ENCODE measurements at places on chromosomes 7 and 10. TPM values are rescaled to one million over a fixed set of nuclear protein-coding genes. Genes with fewer than 3 reads are reported as not detected.

The LIPK gene
- not detected for total RNA-seq

- no peak for DNase-seq
Observed at GRCh38 chr7:22013711-22014110, 68.0 kb upstream of the CDCA7L start.

DNA sequence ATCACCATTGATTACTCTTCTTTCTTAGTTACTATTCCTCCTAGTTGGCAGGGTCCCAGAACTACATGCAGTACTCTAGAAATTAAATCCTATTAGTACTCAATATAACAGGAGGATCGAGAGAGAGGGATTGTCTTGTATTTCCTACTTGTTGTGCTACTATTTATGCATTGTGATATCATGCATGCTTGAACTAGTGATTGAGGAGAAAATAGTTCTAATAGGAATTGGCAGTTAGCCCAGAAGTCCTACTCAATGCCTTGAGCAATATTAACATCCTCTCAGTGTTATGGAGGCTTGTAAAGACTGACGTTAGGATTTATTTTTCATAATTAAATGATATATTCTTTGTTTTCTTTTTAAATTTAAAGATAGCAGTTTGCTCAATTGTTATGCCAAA is 67.4 kb downstream of the FOXP2 start:
- peak; percentile 30 for DNase-seq

DNA sequence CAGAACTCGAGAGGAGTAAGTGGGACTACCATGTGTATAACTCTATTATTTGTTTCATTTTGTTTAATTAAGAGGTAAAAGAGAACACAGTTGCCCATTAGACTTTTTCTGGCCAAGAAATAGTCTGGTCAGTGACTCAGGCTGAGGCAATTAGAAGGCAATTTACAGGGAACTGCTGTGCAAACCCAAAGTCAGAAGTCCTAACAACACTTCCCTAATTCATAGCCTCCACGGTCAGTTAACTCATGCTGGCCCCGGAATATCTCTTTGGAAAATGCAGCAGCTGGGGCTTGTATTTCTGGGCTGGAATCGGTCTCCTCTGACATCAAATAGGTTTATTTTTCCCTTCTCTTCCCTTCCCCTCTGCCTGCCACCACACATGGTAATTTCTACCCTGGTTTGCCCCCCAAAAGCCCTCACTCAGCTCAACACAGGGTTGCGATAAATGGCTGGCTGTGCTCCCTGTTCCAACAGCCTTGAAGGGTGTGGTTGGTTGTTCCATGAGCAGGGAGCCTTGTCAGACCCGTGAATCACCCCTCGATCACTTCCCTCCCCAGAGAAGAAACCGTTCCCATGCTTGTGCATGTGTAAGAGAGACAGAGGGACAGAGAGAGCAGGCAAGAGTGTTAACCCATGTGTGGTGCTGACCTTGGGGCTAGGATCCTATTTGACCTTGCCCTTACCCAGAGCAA is 5.3 kb downstream of the SH3PXD2A start:
- no peak for DNase-seq

DNA sequence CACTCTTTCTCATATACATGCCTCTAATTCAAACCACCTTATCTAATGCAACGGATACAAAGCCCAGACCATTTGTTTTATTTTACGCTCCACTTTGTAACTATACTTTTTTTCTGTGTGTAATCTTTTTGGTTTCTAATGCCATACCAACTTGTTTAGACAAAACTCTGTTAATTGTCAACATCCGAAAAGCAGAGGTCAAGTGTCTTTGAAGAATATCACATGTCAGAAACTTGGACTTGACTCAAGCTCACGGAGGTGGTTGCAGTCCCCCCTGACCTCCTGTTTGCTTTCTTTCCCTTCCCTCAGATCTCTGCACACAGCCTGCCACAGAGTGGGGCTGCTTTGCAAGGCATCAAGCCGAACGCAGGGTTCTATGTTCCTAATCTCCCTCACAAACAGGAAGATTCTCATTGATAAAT is 698.9 kb downstream of the PARD3 start:
- peak; percentile 47 for DNase-seq
